Subcutaneous preadipocyte (primary cell): ENCODE measurements at places on chromosomes 2 and 18. TPM values are rescaled to one million over a fixed set of nuclear protein-coding genes. Genes with fewer than 3 reads are reported as not detected.

REG1A gene
- not detected in 2 replicates for total RNA-seq

VAMP8 gene
- total RNA-seq, result 0.59 TPM in 1 of 2 replicates, not detected in the other

CXCR4 gene
- not detected in 2 replicates for total RNA-seq

ACTR2 gene
- total RNA-seq, result 62.1 and 63.9 TPM in 2 replicates

ZNF521 gene
- total RNA-seq, result 38.6 and 41.1 TPM in 2 replicates

SLC4A1AP gene
- total RNA-seq, result 17.3 and 24.0 TPM in 2 replicates

PID1 gene
- 9.6 and 18.2 TPM in 2 replicates for total RNA-seq

CCDC88A gene
- total RNA-seq, result 52.2 and 86.6 TPM in 2 replicates

DTNA gene
- 24.6 and 31.6 TPM in 2 replicates for total RNA-seq

LRRTM4 gene
- not detected in 2 replicates for total RNA-seq

SLC9A4 gene
- not detected in 2 replicates for total RNA-seq

GPR45 gene
- not detected in 2 replicates for total RNA-seq
